DMS 273 treated with DMSO at 0.1 percent for 48 hours (cell line): ENCODE measurements at places on chromosomes 6 and 20.

- no peak for DNase-seq
Measured at GRCh38 chr6:63940056-63940455, 304.5 kb downstream of the PHF3 start.

- no peak for DNase-seq
Measured at GRCh38 chr6:133814797-133815196, 74.1 kb upstream of the TCF21 start.

DNA sequence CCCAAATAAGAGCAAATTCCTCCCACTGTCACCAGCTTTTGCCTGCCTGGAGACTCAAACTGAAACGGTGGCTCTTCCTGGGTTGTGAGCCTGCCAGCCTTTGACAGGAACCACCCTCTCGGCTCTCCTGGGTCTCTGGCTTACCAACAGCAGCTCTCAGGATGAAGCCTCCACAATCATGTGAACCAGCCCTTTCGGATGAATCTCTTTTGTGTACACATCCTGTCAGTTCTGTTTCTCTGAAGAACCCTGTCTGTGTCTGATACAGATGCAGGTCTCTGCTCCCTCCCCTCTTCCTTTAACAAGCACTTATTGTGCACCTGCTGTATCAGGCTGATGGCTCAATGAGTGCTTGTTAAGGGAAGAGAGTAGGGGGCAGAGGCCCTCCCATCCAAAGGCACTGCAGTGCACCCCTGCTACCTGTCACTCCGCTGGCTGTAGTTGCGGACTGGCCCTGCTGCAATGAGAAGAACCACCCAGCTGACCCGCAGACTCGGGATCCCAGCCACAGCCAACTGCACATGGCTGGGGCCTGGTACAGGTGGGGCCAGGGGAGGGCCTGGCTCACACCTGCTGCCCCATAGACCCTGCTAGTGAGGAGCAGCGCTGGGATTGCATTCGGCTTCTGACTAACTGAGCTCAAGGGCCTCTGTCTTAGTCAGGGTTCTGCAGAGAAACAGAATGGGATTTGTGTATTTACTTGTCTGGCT is 120.1 kb upstream of the PMEPA1 start:
- DNase-seq, result no peak

GRCh38 chr6:170344631-170345576 is 38.3 kb downstream of the FAM120B start:
- DNase-seq, result no peak

- no peak for DNase-seq
Measured at GRCh38 chr20:45307076-45307640, 518 bp downstream of the RBPJL start.

GRCh38 chr6:34200340-34200971 is 36.2 kb upstream of the HMGA1 start:
- DNase-seq, result no peak

DNA sequence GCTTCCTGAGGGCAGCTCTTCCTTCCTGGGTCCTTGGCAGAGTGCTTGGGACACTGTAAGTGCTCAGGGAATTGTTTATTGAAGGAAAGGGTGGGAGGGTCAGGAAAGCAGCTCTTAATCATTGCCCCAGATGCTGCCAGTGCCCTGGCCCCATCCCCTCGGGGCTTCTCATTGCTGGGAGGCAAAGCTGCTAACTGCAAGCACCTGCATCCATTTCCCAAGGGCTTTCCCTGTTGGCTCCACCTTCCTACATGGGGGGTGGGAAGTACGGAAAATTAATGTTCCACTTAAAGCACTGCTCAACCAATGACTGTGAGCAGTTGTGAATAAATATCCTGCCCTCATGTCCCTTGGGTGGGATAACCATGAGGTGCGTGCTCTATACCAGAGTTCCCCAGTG is 56.4 kb downstream of the NDUFAF5 start:
- no peak for DNase-seq

DNA sequence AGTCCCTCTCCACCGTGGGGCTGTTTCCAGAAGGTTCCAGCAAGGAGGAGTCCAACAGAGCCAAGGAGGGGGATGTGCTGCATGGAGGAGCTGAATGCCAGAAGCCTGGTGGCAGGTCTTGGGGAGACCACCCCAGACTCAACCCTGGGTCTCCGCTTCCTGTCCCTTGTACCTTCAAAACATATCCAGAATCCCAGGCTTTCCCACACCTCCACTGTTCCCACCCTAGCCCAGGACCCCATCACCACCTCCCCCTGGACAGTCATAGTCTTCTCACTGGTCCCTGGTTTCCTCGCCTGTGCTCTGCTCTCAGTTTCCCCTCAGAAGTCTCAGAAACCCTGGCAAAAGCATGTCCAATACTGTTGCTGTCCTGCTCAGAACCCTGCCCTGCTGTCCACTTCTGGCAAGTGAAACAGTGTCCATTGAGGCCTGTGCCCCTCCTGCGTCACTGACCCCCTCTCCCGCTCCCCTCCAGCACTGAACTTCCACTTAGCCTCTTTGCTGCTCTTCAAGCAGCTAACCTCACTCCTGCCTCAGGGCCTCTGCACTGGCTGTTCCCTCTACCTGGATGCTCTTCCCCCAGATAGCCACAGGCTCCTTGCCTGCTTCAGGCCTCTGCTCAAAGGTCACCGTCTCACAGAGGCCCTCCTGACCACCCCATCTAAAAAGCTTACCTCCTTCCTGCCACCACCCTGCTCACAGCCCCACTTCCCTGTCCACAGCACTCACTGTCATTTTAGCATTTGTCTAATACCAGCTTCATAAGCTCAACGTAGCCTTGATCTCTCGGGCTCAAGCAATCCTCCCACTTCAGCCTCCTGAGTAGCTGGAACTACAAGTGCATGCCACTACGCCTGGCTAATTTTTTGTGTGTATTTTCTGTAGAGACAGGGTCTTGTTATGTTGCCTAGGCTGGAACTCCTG is 169.2 kb downstream of the GRM4 start:
- no peak for DNase-seq

GRCh38 chr6:84568971-84569370 is 195.4 kb downstream of the TBX18 start:
- no peak for DNase-seq

- DNase-seq, result no peak
Measured at GRCh38 chr6:32867554-32868256, 13.7 kb downstream of the PSMB9 start.

GRCh38 chr6:136782021-136782770 is 10.1 kb downstream of the MAP3K5 start:
- DNase-seq, result no peak

DNA sequence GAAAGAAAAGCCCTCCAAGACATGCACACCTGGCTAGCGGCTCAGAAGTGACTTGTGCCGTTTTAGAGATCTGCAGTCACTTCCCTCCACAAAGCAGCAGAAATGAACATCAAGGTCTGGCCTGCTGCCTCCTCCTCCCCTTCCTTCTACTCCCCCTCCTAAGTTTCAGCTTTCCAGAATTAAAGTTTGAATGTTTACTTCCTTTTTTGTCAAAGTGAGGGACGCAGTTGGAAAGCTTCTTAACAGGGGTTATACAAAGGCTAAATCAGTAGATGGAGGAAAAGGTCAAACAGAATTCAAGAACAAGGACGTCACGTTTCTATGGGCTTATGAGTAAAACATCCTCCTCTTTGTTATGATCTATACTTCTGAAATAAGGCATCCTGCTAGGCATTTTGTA is 227.7 kb downstream of the SLC35F1 start:
- no peak for DNase-seq

GRCh38 chr6:170151804-170152123 is 139.1 kb downstream of the DLL1 start:
- DNase-seq, result no peak

- no peak for DNase-seq
Measured at GRCh38 chr6:84767526-84768201, 3.3 kb upstream of the TBX18 start.

DNA sequence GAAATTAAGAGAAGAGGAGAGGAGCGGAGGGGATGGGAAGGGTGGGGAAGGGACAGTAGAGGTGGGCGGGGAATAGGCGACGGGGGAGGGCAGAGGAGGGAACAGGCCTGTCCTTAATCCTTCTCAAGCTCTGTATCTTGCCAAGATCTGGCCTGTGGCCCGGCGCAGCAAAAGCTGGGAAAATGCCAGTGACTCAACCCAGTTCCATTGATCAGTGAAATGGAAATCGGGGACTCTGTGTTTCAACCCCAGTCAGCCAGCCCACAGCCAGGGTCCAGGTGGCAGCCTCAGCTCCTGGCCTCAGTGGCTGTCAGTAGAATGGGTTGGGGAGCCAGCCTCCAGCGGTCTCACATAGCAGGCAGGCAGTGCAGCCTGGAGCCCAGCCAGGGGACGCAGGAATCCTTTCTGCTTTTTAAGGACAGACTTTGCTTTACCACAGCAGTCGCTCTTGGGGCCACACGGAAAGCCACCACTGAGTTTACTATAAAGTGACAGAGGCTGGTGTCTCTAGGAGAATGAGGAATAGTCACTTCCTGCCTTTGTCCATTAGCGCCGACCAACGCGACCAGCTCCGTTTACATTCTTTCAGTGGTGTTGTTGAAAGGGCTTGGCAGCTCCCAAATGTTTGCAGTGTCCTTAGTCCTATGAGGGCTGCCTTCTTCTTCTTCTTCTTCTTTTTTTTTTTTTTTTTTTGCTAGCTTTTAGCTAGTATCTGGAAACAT is 128.0 kb downstream of the RIN2 start:
- no peak for DNase-seq

DNA sequence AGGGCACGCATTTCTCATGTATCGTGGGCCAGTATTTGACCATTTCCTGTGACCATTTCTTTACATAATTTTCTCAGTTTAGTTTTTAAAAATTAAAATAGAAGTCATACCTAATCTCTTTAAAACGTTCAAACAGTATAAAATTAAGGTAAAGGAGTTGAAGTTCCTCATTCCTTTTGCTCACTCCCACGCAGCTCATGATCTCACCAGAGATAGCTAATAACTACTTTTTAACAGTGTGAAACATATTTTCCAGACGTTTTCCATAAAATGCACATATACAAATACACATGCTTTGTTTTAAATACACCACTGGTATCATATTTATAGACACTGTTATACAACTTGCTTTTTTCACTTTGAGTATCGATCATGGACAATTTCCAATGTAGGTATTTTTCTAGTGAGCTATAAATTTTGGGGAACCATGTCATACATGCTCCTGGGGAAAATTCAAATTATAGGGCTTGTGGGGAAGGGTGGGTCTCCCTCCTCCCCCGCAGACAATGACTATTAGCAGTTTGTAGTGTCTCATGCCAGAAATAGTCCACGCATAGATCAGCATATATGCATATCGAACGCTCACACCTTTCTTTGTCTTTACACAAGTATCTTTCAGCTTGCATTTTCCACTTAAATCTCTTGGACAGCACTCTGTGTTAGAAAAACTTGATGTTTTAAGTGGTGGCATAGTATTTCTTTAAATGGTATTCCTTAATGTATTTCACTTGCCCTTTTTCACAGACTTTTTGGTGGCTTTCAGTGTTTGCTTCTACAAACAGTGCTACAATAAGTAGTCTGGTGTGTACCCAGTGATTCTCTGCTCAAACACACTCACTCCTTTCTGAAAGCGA is 145.5 kb upstream of the ZNF217 start:
- DNase-seq, result no peak

DNA sequence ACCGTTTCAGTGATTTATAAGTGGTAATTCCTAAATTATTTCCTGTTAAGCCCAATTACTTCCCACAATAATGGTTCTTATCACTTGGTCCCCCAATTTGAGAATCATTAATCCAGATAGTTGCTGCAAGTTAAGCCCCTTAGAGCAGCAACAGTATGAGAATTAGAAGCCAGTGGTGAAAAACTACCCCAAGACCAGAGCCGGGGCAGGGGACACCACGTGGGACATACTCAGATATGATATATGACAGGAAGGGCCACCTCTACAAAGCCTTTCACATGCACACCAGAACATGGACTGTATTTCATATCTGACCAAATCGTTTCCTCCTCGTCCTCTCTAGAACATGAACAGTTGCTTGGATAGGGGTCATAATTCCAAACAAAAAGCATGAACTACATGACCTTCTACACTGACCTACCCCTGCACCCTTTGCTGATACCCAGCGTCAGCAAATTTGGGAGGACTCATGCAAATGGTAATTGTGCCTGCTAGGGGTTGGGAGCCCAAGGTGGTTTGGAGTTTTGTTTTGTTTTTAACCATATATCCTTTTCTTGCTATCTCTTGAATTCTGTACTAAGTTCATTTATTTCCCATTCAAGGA is 3.9 kb downstream of the JAG1 start:
- no peak for DNase-seq

DNA sequence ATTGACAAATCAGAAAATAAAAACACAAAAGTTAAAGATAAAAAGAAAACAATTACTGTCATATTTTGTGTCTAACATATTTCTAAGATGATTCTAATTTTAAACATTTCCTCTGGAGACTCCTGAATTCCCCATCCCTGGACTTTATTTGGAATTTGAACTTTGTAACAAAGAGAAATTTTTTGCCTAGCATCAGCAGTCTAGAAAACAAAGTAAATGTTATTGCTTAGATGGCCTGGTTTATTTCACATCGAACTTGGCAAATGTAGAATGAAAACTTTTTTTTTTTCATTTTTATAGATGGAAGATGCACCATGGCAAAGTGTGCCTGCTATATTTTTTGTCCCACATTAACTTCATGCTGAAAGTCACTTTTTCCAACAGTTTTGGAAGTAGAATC is 159.1 kb downstream of the TBX18 start:
- no peak for DNase-seq

DNA sequence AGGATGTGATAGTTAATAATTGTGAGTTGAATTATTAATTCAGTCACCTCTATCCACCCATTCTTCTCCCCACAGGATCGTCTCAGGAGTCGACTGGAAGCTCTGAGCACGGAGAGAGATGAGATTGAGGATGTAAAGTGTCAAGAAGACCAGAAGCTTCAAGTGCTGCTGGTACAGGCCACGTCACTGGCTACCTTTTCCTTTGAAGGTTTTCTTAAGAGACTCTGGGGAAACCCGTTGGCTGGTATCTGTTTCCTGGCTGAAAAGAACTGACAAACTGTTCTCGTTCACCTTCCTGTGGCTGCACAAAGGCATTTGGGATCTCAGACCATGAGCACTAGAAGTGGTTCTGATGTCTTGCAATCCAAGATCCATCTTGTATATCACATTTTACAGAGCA is 3.8 kb downstream of the TRIM15 start:
- DNase-seq, result no peak

GRCh38 chr20:52983726-52984450 is 11.7 kb downstream of the TSHZ2 start:
- no peak for DNase-seq

GRCh38 chr6:123668063-123668462 is 31.3 kb upstream of the TRDN start:
- DNase-seq, result no peak

GRCh38 chr6:160489091-160489490 is 140.9 kb downstream of the SLC22A3 start:
- DNase-seq, result no peak
